Lung (tissue), 17 donors: ENCODE measurements at places on chromosomes 12 and 14. TPM values are rescaled to one million over a fixed set of nuclear protein-coding genes. Genes with fewer than 3 reads are reported as not detected.

The DIO3 gene
- total RNA-seq, result 0.91 TPM

DNA sequence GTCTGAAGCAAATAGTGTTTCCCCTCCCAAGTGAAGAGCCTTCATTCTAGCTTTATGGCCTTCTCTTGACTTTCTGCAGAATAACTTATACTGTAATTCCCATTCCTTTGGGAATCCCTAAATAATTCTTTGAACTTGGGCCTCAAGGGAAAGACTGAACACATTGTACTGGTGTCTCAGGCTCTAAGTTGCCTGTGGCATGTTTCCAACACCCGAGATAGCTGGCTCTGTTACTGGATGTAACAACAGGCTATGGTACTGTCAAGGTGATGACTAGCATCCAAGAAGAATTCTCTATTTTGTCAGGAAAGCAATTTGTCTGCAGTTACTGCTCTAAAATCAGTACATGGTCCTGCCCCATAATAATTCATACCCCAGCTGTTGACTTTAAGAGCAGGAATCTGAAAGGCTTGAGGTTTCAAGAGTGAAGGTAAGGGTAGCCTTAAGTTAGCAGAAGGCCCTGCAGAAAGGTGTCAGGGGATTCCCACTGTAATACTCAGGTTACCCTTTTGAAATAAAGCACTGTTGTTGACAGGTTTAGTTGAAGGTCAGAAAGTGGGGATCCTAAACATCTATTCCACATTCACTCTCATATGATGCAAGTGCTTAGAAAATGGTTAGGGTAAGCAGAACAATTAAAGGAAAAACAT is 5.2 kb downstream of the GPX2 start:
- H3K27me3 ChIP-seq, result no peaks in the 10 kb centered on the region
- H3K4me1 ChIP-seq, result no peaks in the 10 kb centered on the region
- no peak overlapping the region for H3K4me3 ChIP-seq
- H3K27ac ChIP-seq, result no peak overlapping the region

The SDR9C7 gene
- not detected for total RNA-seq

DNA sequence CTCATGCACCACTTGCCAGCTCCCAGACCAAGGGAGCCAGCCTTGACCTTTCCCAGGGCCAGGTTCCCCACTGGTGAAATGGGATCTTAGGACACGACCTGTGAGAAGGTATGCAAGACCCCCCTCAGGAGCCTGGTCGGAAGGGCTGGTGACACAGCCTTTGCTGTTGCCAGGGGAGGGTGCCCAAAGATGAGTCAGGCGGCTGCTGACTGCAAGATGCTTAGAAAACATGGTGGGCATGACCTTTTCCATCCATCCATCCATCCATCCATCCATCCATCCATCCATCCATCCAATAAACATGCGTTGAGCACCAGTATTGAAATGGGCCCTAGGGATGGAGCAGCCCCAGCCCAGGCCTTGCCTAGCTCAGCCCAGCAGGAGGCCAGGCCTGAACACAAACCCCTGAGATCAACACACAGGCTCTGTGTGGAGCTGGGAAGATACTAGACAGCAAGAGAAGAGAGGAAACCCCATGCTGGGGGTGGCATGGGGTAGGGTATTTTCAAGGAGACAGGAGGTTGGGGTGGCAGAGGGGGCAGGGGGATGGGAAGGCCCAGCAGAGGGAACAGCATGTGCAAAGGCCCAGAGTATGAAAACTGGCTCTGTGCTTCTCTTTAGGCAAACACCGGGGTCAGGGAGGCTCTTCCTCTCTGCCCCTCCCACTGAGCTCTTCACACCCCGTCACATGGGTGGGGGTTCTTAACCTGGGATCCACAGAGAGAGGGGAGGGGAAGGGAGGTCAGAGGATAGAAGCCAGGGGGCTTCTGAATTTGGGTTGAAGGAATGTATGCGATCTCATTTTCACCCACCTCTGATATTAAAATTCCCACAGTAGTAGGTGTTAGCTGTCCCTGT is 26.2 kb upstream of the YY1 start:
- no peaks in the 10 kb centered on the region for H3K27me3 ChIP-seq
- H3K36me3 ChIP-seq, result no peaks in the 10 kb centered on the region
- peaks cover 4% of the 10 kb centered on the region for H3K4me1 ChIP-seq
- no peak overlapping the region for H3K4me3 ChIP-seq
